ENCODE measurements at places on chromosomes 12 and 14.

DNA sequence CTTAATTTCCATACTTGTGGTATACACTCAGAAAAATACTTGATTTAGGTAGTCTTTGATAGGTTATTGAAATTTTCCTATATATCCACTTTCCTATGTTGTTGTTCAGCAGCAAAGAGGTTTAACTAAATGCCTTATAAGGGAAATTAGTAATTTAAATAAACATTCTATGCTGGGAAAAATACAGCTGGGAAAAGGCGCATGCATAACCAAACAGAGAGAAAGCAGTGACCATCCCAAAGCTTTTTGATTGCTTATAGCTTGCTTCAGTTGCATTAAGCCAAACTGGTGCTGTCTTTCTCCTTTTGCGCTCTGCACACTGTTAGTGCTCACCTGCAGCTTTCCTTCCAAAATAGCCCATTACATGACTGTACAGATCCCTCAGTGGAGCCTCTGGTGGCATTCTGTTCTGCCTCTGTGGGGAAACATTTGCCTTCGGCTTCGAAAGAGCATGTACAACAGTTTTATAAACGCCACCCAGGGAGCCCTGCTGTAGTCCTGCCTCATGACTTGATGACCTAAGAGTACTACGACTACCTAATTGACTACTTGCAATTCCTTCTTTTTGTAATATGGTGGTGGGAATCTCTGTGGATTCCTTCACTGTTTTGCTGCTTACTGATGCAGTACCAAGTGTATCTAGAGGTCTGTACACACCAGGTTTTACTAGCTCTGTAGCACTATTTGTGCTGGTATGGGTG lies 120.8 kb downstream of the RALGAPA1 start:
- DNase-seq, result no peak

DNA sequence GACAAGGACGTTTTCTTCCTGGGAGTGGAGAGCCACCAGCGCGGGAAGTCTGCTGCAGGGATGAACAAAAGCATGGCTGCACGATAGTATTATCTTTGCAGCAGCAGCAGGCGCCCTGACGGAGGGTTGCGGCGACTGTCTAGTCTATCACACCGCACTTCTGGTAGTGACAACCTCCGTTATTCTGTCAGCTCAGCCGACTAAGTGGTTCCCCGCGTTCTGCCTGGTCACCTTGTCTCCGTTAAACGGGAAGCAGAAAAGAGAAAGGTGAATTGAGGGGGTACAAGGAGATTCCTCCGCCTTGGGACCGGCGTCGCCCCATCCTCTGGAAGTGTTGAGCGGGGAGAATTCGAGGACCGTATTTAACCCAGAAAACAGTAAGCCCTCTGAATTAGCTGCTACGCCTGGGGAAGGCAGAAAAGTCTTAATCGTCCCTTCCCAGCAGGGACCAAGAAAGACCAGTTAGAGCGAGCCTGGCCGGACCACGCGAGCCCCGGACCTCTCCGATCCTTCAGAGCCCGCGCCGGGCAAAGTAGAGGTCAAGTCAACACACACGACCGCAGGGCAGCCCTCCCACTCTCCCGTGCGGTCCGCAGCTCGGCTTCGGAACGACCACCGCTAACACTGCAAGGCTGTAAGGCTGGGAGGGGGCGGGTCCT lies 536 bp upstream of the DAAM1 start:
- no peak for DNase-seq

- DNase-seq, result peak; percentile 48
Observed at GRCh38 chr12:1587927-1588574, 6.3 kb downstream of the FBXL14 start.

GRCh38 chr12:41019461-41019860 lies 168.7 kb upstream of the PDZRN4 start:
- DNase-seq, result no peak

Measured in globus pallidus (tissue), 1 donor.